Suprapubic skin (tissue), 4 donors: ENCODE measurements at places on chromosomes 4 and X.
A peak's percentile ranks its signal among the peaks of the same experiment; 100 is the strongest.

DNA sequence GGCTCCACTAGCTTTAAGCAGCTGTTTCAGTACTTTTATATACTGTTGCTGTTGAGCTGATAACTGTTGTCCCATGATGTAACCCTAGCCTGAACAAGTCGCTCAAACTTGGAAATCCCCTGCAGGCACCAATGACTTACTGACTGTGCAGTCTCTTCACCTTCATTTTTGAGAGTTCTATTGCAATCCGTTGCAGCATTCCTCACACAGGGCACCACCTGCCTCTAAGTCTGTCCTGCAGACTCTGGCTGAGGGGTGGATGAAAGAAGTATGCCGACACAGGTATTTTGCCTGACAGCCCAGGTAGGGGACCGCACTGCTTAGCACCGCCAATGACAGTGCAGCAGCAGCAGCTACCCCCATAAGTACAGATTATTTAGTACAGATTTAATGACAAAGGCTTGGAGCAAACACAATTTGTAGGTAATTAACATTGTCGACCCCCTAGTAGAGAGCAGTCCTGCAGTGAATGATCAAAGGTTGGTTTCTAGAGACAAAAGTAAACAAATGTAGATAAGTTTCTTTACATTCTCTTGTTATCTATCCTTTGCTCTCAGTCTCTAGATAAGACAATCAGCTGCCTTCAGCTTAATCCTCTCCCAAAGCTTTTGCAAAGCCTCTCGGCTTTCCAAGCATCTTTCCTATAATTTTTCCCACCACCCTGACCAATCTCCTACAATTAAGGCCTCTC is 205.0 kb downstream of the PABPC4L start:
- no peak overlapping the region for H3K27ac ChIP-seq
- no peak for DNase-seq
- H3K4me1 ChIP-seq = no peaks in the 10 kb centered on the region
- H3K27me3 ChIP-seq = no peaks in the 10 kb centered on the region

GRCh38 chrX:22141047-22141730 is 109.1 kb downstream of the PHEX start:
- no peak for DNase-seq
- H3K36me3 ChIP-seq = no peaks in the 10 kb centered on the region

DNA sequence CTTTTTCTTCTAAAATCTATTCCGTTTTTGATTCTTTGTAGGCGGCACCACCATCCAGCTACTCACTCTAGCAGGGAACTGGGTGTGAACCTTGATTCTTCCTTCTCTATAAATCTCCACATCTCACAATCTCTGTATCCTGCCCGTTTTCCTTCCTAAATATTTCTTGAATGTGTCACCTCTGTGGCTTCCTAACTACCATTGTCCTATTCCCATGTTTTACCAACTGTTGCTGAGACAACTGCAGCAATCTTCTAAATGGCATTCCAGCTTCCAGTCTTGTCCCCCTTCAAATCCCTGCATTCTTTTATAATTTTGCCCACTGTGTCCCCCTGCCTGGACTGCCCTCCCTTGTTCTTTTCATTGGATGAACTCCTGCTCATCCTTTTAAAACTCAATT is 641.3 kb downstream of the RPA4 start:
- no peak overlapping the region for H3K4me3 ChIP-seq
- DNase-seq = no peak
- no peaks in the 10 kb centered on the region for H3K27me3 ChIP-seq
- no peaks in the 10 kb centered on the region for H3K36me3 ChIP-seq
- no peaks in the 10 kb centered on the region for H3K4me1 ChIP-seq

GRCh38 chrX:13898083-13898482 is 81.2 kb upstream of the GPM6B start:
- H3K27ac ChIP-seq = no peak overlapping the region
- DNase-seq = no peak
- no peaks in the 10 kb centered on the region for H3K36me3 ChIP-seq
- no peak overlapping the region for H3K4me3 ChIP-seq

DNA sequence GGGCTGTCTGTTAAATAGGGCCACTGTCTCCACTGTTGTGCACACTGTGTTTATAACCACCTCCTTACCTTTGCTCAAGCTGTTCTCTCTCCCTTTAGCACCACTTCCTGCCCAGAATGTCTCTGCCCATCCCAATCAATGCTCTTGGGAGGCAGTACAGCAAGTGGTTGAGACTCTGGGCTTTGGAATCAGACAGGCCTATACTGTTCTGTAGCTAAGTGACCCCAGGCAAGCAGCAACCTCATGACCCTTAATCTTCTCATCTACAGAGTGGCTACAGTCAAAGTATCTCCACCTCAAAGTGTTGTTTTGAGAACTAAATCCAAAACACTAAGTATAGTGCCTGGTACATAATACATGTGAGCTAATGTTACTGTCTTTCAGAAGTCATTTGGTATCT is 3.8 kb upstream of the TXK start:
- no peak overlapping the region for H3K27ac ChIP-seq
- H3K27me3 ChIP-seq = no peaks in the 10 kb centered on the region
- H3K36me3 ChIP-seq = peaks cover 19% of the 10 kb centered on the region
- DNase-seq = no peak
- no peaks in the 10 kb centered on the region for H3K4me1 ChIP-seq

- H3K36me3 ChIP-seq = no peaks in the 10 kb centered on the region
- H3K4me1 ChIP-seq = no peaks in the 10 kb centered on the region
- no peak overlapping the region for H3K4me3 ChIP-seq
Measured at GRCh38 chrX:108064613-108065012, 19.7 kb downstream of the VSIG1 start.

GRCh38 chr4:27910227-27910626 is 1049.6 kb downstream of the STIM2 start:
- DNase-seq = no peak
- H3K27ac ChIP-seq = no peak overlapping the region
- no peaks in the 10 kb centered on the region for H3K36me3 ChIP-seq
- H3K4me3 ChIP-seq = no peak overlapping the region
- no peaks in the 10 kb centered on the region for H3K27me3 ChIP-seq

DNA sequence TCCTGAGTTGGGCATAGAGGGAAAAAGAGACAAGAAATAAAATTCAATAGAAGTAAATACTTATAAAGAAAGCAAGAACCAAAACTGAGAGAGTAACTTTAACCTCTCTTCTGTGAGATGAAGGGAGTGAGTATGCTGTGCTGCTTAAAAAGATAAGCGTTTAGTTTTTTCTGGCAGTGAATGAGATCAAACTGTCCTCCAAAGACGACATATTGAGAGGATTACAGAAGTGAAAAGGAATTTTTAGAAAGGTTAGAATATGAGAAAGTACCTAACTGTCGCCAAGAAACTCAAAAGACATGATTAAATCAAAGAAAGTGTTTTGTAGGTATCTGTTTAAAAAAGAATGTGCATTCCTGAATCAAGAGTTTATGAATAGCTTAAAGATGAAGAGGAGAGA is 16.0 kb downstream of the GAB1 start:
- H3K27ac ChIP-seq = peak overlapping the region; percentile 51
- no peaks in the 10 kb centered on the region for H3K27me3 ChIP-seq
- no peak overlapping the region for H3K4me3 ChIP-seq
- no peaks in the 10 kb centered on the region for H3K36me3 ChIP-seq

- no peak overlapping the region for H3K4me3 ChIP-seq
- DNase-seq = no peak
- no peaks in the 10 kb centered on the region for H3K4me1 ChIP-seq
- H3K27me3 ChIP-seq = no peaks in the 10 kb centered on the region
- no peak overlapping the region for H3K27ac ChIP-seq
Measured at GRCh38 chr4:75391489-75392166, 122.6 kb downstream of the RCHY1 start.

- no peak for DNase-seq
- no peaks in the 10 kb centered on the region for H3K36me3 ChIP-seq
- H3K27ac ChIP-seq = no peak overlapping the region
- no peaks in the 10 kb centered on the region for H3K4me1 ChIP-seq
- no peak overlapping the region for H3K4me3 ChIP-seq
- no peaks in the 10 kb centered on the region for H3K27me3 ChIP-seq
Measured at GRCh38 chrX:135109554-135109953, 10.8 kb downstream of the ETDB start.

- peak; percentile 84 for DNase-seq
- H3K27me3 ChIP-seq = no peaks in the 10 kb centered on the region
- peaks cover 13% of the 10 kb centered on the region for H3K36me3 ChIP-seq
- peak overlapping the region; percentile 100 for H3K4me3 ChIP-seq
Measured at GRCh38 chr4:70838666-70839588, 763 bp downstream of the GRSF1 start.

GRCh38 chr4:93960916-93961315 is 132.4 kb downstream of the ATOH1 start:
- no peak for DNase-seq
- H3K4me1 ChIP-seq = no peaks in the 10 kb centered on the region
- H3K4me3 ChIP-seq = no peak overlapping the region
- H3K27ac ChIP-seq = no peak overlapping the region

DNA sequence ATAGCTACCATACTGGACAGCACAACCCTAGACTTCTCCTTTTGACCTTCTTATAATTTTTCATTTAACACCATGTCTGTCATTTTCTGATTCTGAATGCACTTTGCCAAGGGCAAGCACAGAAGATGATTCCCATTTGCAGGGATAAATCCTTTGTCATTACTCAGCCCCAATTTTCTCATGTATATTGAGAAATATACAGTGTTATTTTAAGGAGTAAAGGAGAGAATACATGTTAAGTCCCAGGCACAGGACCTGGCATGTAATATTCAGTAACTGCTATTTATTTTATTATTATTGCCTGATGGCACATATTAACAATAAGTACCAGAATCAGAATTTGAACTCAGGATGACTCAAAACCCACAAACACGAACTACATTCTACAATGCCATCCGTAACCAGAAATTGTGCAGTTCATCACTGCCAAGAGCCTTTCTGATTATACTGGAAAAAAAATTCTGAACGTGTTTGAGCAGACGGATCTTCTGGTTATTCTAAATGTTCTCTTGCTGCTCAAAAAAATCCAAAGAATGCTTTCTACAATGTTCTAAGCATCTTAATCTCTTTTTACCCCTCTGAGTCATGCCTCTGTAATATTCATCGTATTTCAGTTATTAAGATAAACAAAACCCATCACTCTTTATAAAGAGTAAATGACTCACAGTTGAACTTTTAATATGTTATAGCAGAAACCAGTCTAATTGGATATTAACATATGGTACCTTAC is 170.0 kb downstream of the MID1 start:
- no peak overlapping the region for H3K4me3 ChIP-seq
- no peaks in the 10 kb centered on the region for H3K4me1 ChIP-seq
- H3K27me3 ChIP-seq = no peaks in the 10 kb centered on the region
- H3K36me3 ChIP-seq = peaks cover 4% of the 10 kb centered on the region

- H3K4me3 ChIP-seq = no peak overlapping the region
- DNase-seq = no peak
- H3K27me3 ChIP-seq = no peaks in the 10 kb centered on the region
- H3K36me3 ChIP-seq = no peaks in the 10 kb centered on the region
- H3K27ac ChIP-seq = no peak overlapping the region
Measured at GRCh38 chr4:184262901-184263300, 45.2 kb upstream of the ENPP6 start.

- no peaks in the 10 kb centered on the region for H3K4me1 ChIP-seq
- H3K4me3 ChIP-seq = no peak overlapping the region
- DNase-seq = no peak
- H3K27ac ChIP-seq = no peak overlapping the region
- H3K36me3 ChIP-seq = no peaks in the 10 kb centered on the region
Measured at GRCh38 chr4:20353646-20354045, 101.9 kb downstream of the SLIT2 start.

DNA sequence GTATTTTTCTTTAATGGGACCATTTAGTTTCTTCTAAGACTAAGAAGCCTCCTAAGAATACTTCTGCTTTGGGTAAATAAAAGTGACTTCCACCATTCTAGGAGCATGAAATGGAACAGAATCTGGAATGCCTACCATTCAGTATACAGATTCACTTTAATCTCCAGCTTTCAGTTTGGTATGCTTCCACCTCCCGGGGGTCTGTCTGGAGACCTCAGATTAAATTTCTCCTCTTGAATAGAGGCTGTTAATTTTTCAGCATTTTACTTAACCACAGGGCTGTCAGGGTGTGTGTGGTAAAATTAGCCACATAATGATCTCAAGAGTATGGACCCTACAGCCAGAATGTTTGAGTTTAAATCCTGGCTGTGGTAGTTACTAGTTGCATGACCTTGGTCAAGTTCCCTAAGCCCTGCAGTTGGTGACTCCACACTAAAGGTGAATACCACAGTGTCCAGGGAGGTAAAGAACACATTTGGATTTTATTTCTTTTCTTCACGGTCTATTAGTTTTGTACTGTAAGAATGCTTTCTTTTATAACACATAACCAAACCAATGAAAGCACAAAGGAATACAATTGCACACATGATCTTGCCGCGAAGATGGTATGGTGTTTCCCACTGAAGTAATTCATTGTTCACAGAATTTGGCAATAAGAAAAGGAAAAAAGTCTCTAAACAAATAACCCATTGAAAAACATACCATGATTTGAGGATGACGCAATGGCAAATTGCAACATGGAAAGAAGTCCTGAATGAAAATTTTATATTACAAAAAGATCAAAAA is 37.3 kb upstream of the TRIM2 start:
- peaks cover 3% of the 10 kb centered on the region for H3K27me3 ChIP-seq
- no peak for DNase-seq
- H3K36me3 ChIP-seq = no peaks in the 10 kb centered on the region
- H3K4me3 ChIP-seq = no peak overlapping the region

GRCh38 chrX:23637187-23637586 is 30.1 kb upstream of the PRDX4 start:
- no peak for DNase-seq
- no peaks in the 10 kb centered on the region for H3K36me3 ChIP-seq
- no peaks in the 10 kb centered on the region for H3K4me1 ChIP-seq
- H3K4me3 ChIP-seq = no peak overlapping the region
- H3K27me3 ChIP-seq = no peaks in the 10 kb centered on the region
- no peak overlapping the region for H3K27ac ChIP-seq

DNA sequence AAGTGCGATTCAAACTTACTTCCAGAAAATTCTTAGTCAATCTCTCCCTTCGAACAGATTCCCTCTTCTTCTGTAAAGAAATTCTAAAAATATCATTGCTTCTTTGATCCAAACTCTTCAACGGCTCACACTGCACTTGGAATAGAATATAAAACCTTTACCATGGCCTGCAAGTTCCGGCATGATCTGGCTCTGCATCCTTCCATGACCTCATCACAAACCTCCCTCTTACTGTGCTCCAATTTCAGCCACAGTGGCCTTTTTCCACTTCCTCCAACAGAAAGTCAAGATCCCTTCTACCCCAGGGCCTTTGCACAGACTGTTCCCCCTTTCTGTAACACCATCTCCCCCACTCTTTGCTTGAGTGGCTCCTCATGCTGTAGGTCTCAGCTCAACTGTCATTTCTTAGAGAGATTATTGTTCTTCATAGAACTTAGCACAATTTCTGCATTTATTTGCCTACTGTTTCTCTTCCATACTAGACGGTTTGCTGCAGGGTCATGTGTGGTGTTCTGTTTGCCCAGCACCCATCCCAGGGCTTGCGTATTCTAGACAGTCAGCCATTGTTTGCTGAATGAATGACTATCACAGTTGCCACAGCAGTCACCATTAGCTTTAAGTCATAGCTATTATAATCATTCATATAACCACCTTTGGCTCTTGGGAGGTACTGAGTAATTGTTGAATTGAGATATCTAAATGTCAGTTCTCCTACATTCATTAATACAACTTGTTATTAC is 1.9 kb upstream of the STOX2 start:
- H3K27me3 ChIP-seq = peaks cover 4% of the 10 kb centered on the region
- no peak overlapping the region for H3K27ac ChIP-seq
- peaks cover 24% of the 10 kb centered on the region for H3K4me1 ChIP-seq

GRCh38 chrX:149494844-149495565 is 10.1 kb downstream of the IDS start:
- DNase-seq = no peak
- H3K4me1 ChIP-seq = peaks cover 4% of the 10 kb centered on the region
- no peaks in the 10 kb centered on the region for H3K27me3 ChIP-seq
- no peak overlapping the region for H3K27ac ChIP-seq

- no peaks in the 10 kb centered on the region for H3K4me1 ChIP-seq
- no peak overlapping the region for H3K27ac ChIP-seq
- no peak overlapping the region for H3K4me3 ChIP-seq
- DNase-seq = no peak
- no peaks in the 10 kb centered on the region for H3K27me3 ChIP-seq
Measured at GRCh38 chr4:38930204-38930603, 62.6 kb downstream of the FAM114A1 start.
